ENCODE measurements at places on chromosomes 7 and 10.

GRCh38 chr10:76136961-76137360 is 705.5 kb downstream of the LRMDA start:
- no peak for DNase-seq

GRCh38 chr10:110016039-110016438 is 8.3 kb downstream of the ADD3 start:
- no peak for DNase-seq

DNA sequence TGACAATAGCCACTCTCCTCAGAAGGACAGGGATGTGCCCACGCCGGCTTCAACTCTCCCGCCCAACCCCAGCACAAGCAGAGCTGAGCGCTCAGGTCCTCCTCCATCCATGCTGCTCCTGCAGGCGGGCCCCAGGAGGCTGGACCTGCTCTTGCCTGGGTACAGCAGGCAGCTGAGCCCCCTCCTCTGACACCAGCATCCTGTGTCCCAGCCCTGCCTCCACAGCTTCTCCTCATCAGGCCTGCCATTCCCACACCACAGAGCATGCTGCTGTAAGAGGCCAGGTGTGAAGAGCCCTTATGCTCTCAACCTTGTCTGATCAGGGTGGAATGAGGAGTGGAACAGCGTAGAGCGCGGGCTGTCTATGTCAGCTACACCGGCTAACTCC is 302.2 kb downstream of the PTPRN2 start:
- no peak for DNase-seq

DNA sequence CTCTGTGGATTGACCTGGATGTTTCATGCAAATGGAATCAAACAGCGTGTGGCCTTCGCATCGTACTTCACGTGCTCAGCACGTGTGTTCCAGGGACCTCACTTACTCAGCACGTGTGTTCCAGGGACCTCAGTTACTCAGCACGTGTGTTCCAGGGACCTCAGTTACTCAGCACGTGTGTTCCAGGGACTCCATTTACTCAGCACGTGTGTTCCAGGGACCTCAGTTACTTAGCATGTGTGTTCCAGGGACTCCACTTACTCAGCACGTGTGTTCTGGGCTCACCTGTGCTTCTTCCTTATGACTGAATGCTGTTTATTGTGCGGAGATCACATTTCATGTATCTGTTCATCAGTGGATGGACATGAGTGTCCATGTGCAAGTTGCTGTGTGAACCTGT is 22.0 kb downstream of the INPP5A start:
- no peak for DNase-seq

DNA sequence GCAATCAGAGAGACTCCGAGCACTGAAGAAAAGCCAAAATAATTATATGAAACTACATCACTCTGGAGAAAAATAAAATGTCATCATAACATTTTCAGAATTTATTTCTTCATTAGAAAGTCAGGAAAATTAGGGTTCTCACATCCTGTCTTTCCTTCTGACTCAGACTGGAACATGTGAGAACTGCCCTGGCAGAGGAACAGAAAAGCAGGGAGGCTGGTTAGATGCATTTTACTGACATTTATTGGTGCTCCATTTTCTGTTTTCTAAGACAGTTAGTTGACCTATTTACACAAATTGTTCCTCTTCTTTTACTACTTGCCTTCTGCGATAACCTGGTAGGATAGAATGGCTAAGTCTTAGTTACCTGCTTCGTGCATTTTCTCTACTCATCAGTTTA is 58.6 kb upstream of the ANK3 start:
- DNase-seq, result no peak

All from GM12891 (cell line).